H1 (cell line): ENCODE measurements at places on chromosomes 11 and 22.

GRCh38 chr11:44066732-44067141, 667 bp downstream of the ACCS start:
- no peak for DNase-seq

DNA sequence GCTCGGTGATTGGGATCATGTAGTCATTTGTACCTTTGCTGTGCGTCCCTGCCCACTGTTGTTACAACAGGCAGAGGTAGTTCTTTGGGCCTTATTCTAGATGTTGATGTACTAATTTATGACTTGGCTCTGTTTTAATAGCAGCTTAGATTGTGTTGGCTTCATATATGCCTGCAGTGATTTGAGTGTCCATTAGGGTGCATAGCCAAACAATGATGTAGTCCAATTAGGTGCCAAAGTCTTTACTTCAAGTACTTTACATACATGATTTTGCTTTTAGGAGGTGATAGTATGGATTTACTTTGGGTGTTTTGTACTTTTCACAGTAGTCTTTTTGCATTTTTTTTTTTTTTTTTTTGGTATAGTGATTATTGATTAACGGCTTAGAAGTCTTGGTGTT, 46.4 kb downstream of the PPP6R3 start:
- DNase-seq, result no peak

- DNase-seq, result no peak
Measured at GRCh38 chr22:38777087-38777671, 16.8 kb downstream of the DNAL4 start.

GRCh38 chr11:74185695-74186094, 14.6 kb downstream of the PPME1 start:
- no peak for DNase-seq

GRCh38 chr11:11022125-11022730, 164.4 kb upstream of the ZBED5 start:
- DNase-seq, result no peak

- DNase-seq, result peak; percentile 39
Measured at GRCh38 chr11:123202155-123203151, 7.4 kb upstream of the CLMP start.

DNA sequence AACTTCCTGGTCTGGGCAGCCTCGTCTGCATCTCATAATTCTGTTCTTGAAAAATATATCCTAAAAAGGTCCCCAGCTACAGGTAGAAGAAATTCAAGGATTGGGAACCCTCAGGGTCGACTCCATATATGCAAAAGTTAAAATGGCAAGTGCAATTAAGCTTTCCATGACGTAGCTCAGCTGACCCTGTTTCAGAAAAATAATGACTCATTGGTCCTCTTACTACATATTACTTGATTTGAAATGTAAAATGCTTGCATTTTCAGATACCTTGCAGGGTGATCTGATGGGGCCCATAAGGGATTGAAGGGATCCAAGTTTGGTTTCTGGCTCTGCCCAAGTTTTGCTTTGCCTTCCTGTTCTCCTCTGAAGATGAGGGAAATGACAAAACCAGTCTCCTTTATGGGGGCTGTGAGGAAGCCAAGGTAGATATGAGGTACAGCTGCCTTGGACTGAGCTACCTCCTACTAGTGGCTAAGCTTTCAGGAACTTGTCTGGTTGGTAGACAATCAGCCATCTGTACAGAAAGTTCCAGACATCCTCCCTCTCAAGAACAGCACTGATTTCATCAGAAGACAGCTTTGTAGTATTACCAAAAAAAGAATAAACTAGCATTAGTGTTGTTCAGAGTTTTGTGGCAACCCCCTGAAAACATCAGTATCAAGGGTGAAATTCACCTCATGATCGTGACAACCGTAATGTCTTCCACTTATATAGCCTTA, 177.3 kb downstream of the DBX1 start:
- no peak for DNase-seq

DNA sequence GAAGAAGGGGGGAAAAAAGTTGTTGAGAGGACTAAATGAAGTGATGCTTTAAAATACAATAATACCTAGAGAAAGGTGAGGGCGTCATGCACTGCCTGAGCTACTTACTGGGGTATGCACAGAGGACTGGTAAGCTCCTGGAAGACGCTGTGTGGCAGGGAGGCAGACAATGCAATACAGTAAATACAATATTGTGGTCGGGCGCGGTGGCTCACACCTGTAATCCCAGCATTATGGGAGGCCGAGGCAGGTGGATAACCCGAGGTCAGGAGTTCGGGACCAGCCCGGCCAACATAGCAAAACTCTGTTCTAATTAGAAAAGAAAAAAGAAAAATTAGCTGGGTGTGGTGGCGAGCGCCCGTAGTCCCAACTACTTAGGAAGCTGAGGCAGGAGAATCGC, 683 bp upstream of the SYTL2 start:
- DNase-seq, result no peak

- no peak for DNase-seq
Measured at GRCh38 chr11:101034076-101034475, 95.5 kb downstream of the PGR start.

- DNase-seq, result no peak
Measured at GRCh38 chr11:92324890-92325289, 100.3 kb downstream of the FAT3 start.

- no peak for DNase-seq
Measured at GRCh38 chr11:115287266-115287665, 216.9 kb downstream of the CADM1 start.

DNA sequence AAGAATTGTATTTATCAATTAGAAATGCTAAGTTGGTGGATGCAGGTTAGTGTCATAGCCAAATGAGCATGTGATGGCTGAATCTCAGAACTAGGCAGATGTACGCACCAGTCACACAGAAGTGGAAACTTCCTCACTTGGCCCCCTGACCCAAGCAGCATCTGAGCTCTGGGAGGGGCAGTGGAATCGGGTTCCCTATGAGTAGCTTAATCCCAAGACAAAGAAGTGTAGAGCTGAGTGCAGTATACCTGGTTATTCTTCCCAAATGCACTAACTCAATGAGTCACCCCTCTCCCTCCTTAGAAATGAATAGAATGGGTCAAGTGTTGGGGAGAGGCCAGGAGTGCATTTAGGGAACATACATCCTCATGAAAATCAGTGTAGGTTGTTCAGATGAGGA, 224.6 kb downstream of the FAT3 start:
- DNase-seq, result no peak

DNA sequence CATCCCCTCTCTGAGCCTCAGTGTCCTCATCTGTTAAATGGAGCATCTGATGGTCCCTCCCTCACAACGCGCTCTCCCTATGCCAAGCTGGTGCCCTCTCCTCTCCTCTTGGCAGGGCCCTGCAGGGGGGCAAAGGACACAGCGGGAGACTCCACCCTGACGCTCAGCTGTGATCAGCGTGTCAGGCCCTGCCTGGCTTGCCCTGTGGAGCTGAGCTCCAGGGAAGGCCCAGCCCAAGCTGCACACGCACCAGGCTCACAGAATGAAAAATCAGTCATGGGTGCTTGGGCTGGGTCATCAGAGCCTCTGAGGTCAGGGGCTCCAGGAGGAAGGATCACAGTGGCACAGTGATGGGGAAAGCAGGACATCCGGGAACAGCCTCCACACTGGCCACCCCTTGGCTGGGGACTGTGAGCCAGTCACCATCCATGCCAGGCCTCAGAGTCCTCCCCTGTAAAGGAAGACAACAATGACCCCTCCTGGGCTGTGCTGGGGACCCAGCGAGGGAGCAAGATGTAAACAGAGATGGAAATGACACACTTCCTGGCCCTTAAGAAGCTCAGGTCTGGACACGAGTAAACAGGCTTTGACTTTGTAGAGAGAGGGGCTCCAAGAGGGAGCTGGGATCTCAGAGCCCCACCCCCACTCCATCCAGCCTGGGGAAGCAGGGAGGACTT, 36.6 kb downstream of the RPL3 start:
- DNase-seq, result no peak

DNA sequence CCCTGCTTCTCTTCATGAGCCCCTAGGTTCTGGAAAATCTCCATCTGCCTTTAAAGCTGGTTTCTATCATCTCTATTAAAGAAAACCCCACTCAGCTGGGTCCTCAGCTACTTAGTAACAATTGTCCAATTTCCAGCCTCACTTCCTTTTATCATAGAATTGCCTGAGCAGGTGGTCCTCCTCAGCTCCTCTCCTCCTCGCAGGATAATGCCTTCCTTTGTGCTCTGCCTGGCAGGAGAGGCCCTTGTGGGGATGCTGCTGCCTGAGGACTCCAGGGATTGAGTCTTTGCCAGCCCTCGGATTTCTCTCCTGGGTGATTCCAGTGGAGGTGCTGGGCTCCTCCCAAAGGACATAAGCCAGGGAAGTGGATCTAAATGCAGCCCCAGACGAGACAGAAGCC, 448.3 kb downstream of the INSC start:
- DNase-seq, result no peak

DNA sequence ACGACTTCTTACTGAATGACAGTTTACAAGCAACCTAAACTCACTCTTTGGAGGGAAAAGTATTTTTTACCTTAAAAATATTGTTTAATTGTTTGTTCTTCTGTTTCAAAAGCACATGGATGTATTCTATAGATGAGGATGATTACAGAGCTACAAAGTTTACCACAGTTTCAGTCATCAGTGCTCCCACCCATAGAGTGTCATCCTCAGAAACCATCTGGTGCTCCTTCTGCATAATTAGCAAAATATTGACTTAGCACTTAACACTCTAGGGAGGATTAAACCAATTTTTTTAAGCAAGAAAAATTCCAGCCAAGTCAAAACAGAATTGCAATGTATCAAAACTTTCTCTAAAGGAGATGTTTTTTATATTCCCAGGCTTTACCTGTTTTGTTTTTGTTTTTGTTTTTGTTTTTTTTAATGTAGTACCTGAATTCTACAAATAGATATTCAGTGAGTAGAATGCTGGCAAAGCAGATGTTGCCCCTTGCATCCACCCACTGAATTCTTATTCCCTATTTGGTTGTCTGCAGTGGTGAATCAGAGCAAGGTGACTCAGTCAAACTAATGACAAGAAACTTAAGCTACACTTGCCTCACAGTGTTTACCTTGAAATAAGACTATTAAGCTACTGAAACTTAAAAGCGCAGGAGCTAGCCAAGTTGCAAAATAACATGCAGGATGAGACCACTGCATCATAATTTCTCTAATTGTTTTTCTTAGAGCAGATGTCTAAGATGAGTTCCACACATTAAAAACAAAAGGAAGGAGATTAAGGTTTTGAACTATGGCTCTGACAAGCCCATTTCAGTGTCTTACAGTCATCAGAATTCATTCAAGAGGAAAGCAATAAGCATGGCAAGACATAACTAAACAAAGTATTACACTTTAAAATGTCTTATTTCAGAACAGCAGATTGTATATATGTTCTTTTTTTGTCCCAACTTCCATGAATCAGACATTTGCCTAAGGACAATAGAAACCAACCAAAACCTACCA, 155.1 kb upstream of the SOX6 start:
- no peak for DNase-seq

GRCh38 chr11:86013713-86014112, 55.2 kb downstream of the PICALM start:
- DNase-seq, result no peak

DNA sequence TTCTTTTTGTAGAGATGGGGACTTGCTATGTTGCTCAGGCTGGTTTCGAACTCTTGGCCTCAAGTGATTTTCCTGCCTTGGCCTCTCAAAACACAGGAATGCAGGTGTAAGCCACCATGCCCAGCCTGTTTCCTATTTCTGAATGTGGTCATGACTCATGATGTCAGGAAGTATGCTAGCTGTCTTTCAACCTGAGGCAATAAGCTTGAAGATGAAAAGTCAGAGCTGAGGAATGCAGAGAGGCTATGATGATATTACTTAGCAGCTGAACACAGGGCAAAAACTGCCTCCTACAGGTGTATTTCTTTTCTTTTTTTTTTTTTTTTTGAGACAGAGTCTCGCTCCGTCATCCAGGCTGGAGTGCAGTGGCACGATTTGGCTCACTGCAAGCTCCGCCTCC, 9.0 kb upstream of the NUCB2 start:
- no peak for DNase-seq

DNA sequence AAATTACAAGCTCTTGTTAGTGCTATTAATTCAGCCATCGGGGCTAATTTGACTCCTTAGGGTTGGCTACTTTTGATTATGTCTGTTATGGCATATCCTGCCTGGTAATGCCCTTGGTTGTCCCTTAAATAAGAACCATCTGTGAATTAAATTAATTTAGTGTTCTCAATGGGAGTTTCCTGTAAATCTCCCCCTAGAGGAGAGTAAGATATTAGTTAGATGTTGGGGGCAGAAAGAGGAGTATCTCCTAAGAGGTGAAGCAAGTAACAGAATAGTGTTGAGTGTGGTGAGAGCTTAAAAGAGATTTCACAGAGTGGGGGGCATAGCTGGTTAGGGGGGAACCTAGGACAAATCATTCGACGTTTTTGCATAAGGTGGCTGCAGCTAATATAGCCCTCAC, 1126.9 kb downstream of the JRKL start:
- no peak for DNase-seq

DNA sequence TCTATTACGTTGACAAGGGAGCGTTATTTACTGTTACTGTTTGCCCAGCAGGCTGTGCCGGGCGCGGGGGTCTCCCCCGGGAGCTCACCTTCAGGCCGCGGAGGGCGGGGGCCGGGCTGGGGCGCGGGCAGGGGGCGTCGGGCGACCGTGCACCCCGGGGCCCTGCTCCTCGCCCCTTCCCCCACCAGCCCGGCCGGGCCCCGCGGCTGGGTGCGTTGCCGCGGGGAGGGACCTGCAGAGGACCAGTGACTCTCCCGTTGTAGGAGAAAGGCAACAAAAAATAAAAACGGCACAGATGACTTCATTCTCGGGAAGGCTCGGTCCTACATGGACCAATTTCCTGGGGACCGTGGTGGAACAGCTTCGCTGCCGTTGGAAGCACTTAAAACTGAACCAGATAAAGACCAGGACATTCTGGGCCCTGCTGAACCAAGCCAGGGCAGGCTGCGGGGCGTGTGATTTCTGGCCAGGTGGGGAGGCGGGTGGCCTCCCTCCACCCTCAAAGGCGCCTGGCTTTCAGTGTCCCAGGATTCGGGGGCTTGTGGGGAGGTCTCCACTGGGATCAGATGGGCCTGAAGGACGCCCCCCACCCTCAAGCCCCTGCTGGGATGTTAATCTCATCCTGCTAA, 57.4 kb downstream of the IGLL1 start:
- DNase-seq, result no peak

DNA sequence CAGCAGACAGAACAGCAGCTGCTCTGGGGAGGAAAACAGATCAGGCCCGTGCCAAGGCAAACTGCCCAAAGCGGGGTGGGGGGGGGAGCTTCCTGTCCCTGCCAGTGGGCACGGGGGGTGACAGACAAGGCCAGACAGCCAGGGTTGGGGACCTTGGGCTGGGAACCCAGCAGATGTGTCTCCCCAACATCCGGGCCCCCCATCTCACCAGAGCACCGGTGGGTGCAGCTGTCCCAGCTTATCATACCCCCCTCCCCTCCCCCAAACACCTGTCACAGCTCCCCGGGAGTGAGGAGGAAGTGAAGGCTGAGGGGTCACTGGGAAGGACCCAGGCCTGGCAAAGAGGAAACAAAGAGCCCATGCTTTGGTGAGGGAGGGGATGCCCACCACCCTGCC, 1.3 kb downstream of the PPP1R14B start:
- no peak for DNase-seq

- no peak for DNase-seq
Measured at GRCh38 chr11:25710975-25711374, 621.0 kb upstream of the ANO3 start.
